Uterus (tissue), 4 donors: ENCODE measurements at places on chromosomes 2 and 18.
A peak's percentile ranks its signal among the peaks of the same experiment; 100 is the strongest.

- H3K27me3 ChIP-seq, result no peaks in the 10 kb centered on the region
- no peaks in the 10 kb centered on the region for H3K4me1 ChIP-seq
- H3K36me3 ChIP-seq, result no peaks in the 10 kb centered on the region
- no peak overlapping the region for H3K4me3 ChIP-seq
- H3K27ac ChIP-seq, result no peak overlapping the region
- no peak for DNase-seq
These were observed 133.6 kb downstream of the DDX1 start for GRCh38 chr2:15725101-15725781.

DNA sequence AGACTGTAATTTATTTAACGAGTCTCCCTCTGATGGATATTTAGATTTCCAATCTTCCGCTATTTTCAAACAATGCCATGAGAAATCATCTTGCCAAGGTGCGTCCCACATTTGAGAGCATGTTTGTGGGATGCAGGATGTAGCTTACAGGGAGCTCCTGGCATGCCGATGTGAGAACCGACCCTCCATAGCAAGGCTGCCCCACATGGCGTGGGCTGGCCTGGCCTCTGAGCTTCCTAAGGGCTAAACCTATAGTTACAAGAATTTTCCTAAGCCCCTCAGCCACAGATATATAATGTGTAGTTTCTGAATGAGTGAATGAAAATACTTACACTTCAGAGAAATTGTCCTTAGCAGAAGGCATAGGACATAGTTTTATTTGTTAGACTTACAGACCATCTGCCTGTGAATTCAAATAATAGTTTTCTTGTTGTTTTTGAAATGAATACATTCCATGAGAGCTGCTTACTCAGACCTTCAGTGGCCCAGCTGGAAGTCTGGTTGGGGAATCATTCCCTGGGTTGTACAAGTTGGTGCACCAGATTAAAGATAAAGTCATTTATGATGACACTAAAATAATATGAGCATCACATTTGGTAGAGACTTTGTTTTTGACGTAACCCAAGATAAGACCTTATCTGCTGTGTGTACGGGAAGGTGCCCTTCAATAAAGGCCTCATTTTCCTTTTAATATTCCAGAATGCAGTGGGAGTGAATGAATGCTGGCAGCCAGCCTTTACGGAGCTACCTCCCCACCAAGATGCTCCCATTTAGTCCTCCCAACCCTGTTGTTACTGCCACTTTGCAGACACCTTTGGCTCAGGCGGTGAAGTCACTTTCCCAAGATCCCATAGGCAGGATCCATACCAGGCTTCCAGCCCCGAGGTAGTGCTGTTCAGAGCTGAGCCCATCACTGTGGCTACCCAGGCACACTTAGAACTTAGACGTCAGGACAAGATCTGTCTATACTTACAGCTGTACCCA is 107.1 kb downstream of the GLI2 start:
- H3K4me3 ChIP-seq, result no peak overlapping the region
- no peaks in the 10 kb centered on the region for H3K27me3 ChIP-seq
- H3K4me1 ChIP-seq, result no peaks in the 10 kb centered on the region
- no peaks in the 10 kb centered on the region for H3K36me3 ChIP-seq

- no peak for DNase-seq
- H3K27me3 ChIP-seq, result no peaks in the 10 kb centered on the region
- H3K27ac ChIP-seq, result no peak overlapping the region
- no peaks in the 10 kb centered on the region for H3K4me1 ChIP-seq
These were observed 438.7 kb upstream of the MYT1L start for GRCh38 chr2:2769481-2770431.

GRCh38 chr2:120283649-120284048 is 31.0 kb downstream of the RALB start:
- H3K4me3 ChIP-seq, result no peak overlapping the region
- H3K27me3 ChIP-seq, result no peaks in the 10 kb centered on the region
- no peak overlapping the region for H3K27ac ChIP-seq

GRCh38 chr2:212381428-212382102 is 157.0 kb downstream of the ERBB4 start:
- no peak overlapping the region for H3K4me3 ChIP-seq
- no peak for DNase-seq
- no peaks in the 10 kb centered on the region for H3K27me3 ChIP-seq

DNA sequence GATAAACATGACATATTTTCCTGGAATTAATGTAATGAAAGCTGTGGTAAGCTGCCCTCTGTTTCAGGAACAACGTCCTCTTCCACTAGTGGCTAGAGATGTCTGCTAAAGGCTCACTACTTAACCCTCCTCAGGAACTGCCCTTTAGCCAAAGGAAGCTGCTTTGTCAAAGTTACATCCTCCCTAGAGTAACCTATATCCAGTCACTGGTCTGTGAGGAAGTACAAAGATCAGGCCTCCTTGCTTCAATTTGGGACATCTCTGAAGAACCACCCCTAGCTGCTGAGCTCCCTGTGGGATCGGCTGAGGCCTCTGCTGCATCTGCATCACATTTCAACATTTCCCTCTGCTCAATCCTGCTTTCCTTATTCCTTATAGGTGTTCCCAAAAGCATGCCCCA is 107.8 kb downstream of the PRELID3A start:
- H3K27ac ChIP-seq, result no peak overlapping the region
- no peaks in the 10 kb centered on the region for H3K4me1 ChIP-seq
- H3K36me3 ChIP-seq, result no peaks in the 10 kb centered on the region
- DNase-seq, result no peak

DNA sequence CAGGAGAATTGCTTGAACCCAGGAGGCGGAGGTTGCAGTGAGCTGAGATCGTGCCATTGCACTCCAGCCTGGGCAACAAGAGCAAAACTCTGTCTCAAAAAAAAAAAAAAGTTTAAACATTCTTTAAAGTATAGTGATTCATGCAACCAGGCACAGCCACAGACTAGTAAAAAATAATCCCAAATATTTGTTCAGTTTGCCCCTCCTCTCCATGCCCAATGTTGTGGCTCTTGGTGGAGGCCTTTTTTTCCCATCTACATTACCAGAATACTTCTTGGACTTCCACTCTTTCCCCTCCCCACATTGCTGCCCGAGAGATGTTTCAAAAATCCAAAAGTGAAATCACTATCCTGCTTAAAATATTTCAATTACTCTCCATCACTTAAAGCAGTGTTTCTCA is 5.1 kb upstream of the MALT1 start:
- H3K27ac ChIP-seq, result no peak overlapping the region
- no peaks in the 10 kb centered on the region for H3K4me1 ChIP-seq
- DNase-seq, result no peak
- no peaks in the 10 kb centered on the region for H3K27me3 ChIP-seq
- H3K4me3 ChIP-seq, result no peak overlapping the region

- H3K27ac ChIP-seq, result no peak overlapping the region
- H3K4me3 ChIP-seq, result no peak overlapping the region
- H3K27me3 ChIP-seq, result no peaks in the 10 kb centered on the region
These were observed 14.8 kb downstream of the SETBP1 start for GRCh38 chr18:44695503-44695902.

- no peaks in the 10 kb centered on the region for H3K4me1 ChIP-seq
- DNase-seq, result no peak
- H3K27me3 ChIP-seq, result no peaks in the 10 kb centered on the region
- H3K4me3 ChIP-seq, result no peak overlapping the region
- H3K27ac ChIP-seq, result no peak overlapping the region
- no peaks in the 10 kb centered on the region for H3K36me3 ChIP-seq
These were observed 463.7 kb upstream of the HNMT start for GRCh38 chr2:137500599-137500998.

GRCh38 chr2:179429597-179429996 is 165.0 kb upstream of the SESTD1 start:
- no peaks in the 10 kb centered on the region for H3K36me3 ChIP-seq
- no peaks in the 10 kb centered on the region for H3K27me3 ChIP-seq
- no peak overlapping the region for H3K27ac ChIP-seq
- H3K4me1 ChIP-seq, result no peaks in the 10 kb centered on the region

DNA sequence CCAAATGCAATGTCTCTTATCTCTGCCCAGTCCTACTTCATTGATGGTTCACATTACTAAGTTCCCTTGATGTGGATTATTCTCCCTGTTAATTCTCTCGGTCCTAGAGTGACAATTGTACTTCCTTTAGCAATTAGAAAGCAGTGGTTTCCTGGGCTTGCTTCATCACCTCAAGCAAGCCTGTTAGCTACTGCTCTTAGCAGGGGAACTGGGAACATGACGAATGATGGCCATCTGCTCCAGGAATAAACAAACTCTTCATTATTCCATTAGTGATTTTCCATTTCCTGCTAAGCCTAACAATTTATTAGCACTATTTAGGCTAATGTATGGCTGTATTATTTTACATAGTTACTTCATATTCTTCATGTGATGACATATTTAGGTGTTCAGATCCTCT is 331.8 kb downstream of the MTX2 start:
- no peaks in the 10 kb centered on the region for H3K4me1 ChIP-seq
- no peak overlapping the region for H3K27ac ChIP-seq
- no peak overlapping the region for H3K4me3 ChIP-seq
- no peak for DNase-seq

GRCh38 chr2:172860336-172860707 is 124.7 kb downstream of the RAPGEF4 start:
- no peaks in the 10 kb centered on the region for H3K4me1 ChIP-seq
- no peaks in the 10 kb centered on the region for H3K36me3 ChIP-seq
- H3K4me3 ChIP-seq, result no peak overlapping the region

GRCh38 chr2:82993609-82994008 is 1465.5 kb downstream of the SUCLG1 start:
- H3K4me1 ChIP-seq, result no peaks in the 10 kb centered on the region
- no peak overlapping the region for H3K27ac ChIP-seq
- no peak overlapping the region for H3K4me3 ChIP-seq
- H3K27me3 ChIP-seq, result no peaks in the 10 kb centered on the region
- no peak for DNase-seq

GRCh38 chr2:8089596-8089995 is 592.3 kb upstream of the ID2 start:
- no peak overlapping the region for H3K27ac ChIP-seq
- DNase-seq, result no peak
- no peaks in the 10 kb centered on the region for H3K36me3 ChIP-seq

GRCh38 chr2:141714496-141714895 is 416.3 kb downstream of the LRP1B start:
- H3K36me3 ChIP-seq, result no peaks in the 10 kb centered on the region
- H3K27me3 ChIP-seq, result no peaks in the 10 kb centered on the region
- no peak overlapping the region for H3K4me3 ChIP-seq
- no peaks in the 10 kb centered on the region for H3K4me1 ChIP-seq

DNA sequence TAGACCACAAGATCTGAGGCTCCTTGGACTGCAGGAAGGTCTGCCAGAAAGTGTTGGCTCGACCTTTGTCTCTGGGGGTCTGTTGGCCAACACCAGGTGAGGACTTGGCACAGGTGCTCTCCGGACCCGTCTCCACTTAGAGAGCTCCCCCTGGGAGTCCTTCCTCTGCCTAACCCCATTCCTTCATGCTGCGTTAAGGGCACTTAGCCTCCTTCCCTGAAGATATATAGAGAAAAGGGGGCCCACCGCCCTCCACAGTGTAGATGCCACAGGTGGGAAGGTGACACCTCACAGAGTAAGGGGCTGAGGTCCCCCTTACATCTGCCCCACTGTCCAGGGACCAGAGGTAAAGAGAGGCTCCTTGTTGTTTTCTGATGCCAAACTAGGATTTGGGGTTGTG is 8.2 kb downstream of the IGFBP5 start:
- H3K27ac ChIP-seq, result peak overlapping the region; percentile 93
- no peaks in the 10 kb centered on the region for H3K27me3 ChIP-seq
- no peak overlapping the region for H3K4me3 ChIP-seq
- H3K36me3 ChIP-seq, result no peaks in the 10 kb centered on the region
- peaks cover 43% of the 10 kb centered on the region for H3K4me1 ChIP-seq

- no peak for DNase-seq
- no peak overlapping the region for H3K27ac ChIP-seq
- no peaks in the 10 kb centered on the region for H3K4me1 ChIP-seq
- no peak overlapping the region for H3K4me3 ChIP-seq
These were observed 313.7 kb downstream of the SATB2 start for GRCh38 chr2:199144036-199144435.

GRCh38 chr2:236196366-236196765 is 28.2 kb upstream of the GBX2 start:
- H3K4me1 ChIP-seq, result no peaks in the 10 kb centered on the region
- no peak for DNase-seq
- H3K27me3 ChIP-seq, result no peaks in the 10 kb centered on the region

DNA sequence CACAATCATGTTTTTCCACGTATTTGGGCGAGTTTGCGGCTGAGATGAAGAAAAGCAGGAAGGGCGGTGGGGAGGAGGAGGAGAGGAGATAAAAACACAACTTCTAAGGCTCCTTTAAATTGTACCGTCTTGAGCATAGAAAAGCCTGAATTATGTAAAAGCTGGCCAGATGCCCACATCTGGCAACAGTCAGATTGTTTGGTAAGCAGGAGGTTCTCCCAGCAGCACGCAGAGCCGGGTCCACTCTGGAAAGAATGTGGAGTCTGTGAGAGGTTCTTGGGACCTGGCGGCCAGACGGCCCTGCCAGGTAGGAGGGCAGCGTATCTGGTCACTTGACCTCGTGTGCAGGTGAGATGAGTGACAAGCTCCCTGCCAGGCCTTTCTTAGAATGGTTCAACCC is 215.3 kb upstream of the APCDD1 start:
- no peaks in the 10 kb centered on the region for H3K36me3 ChIP-seq
- H3K4me1 ChIP-seq, result no peaks in the 10 kb centered on the region
- no peak overlapping the region for H3K4me3 ChIP-seq
- H3K27ac ChIP-seq, result no peak overlapping the region
- H3K27me3 ChIP-seq, result no peaks in the 10 kb centered on the region

DNA sequence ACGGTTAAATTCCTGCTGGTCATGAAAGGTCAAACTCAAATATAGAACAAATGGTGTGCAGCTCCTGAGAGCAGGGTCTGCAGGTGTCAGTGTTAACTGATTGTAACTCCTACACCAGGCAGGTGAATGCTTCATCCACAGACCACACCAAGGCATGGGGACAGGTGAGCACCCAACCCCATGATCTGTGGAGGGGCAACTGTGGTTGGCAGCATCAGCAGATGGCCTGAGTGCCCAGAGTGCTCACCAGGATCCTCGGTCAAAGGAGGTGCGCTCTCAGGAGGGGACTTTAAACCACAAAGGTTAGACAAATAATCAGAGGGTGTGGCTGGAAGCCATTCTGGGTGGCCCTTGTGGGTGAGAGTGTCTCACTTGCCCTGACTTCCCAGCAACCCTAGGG is 44.5 kb downstream of the PTGR3 start:
- DNase-seq, result no peak
- no peak overlapping the region for H3K27ac ChIP-seq
- no peaks in the 10 kb centered on the region for H3K36me3 ChIP-seq
- H3K4me3 ChIP-seq, result no peak overlapping the region
- H3K27me3 ChIP-seq, result no peaks in the 10 kb centered on the region
- no peaks in the 10 kb centered on the region for H3K4me1 ChIP-seq
